Epithelial cell of esophagus (primary cell): ENCODE measurements at places on chromosomes 11 and 22.
A peak's percentile ranks its signal among the peaks of the same experiment; 100 is the strongest.

DNA sequence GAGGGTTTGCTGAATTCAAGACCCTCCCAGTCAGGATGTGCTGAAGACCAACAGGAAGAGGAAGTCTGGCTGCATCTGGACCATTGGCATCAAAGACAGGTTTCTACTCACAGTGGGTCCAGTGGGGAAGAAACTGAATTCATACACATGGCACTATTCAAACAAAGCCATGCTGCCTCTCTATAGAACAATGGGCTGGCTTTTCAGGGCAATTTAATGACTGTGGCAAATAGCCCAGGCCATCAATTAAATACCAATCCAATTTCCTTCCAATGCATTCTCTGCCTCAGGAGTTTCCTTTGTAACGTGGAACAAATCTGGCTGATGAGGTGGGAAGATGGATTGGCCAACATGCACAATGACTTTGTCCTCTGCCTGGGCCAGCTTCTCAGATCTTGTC is 98.6 kb downstream of the SEZ6L start:
- no peak for DNase-seq

- no peak for DNase-seq
Measured at GRCh38 chr11:81112718-81113117, 1620.9 kb downstream of the FAM181B start.

GRCh38 chr11:121592708-121593107 is 139.9 kb upstream of the SORL1-AS1 start:
- DNase-seq = no peak

- no peak for DNase-seq
Measured at GRCh38 chr11:76298255-76298654, 82.7 kb downstream of the THAP12 start.

DNA sequence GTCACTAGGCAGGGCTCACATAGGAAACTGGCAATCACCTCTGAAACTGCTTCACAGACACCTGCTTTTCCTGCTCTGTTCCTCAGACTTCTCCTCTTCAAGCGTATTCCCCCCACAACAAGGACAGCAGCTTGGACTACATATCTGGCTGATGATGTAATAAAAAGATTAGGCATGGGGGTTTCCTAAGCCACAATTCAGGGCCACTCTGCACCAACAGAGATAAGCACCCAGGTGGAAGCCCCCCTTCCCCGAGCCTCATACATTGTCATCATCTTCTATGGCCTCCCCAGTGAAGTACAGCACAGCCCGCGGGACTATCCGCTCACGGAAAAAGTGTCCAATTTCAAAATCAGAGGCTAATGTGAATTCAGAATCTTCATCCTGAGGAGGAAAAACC is 25.0 kb upstream of the PHLDA2 start:
- DNase-seq = peak; percentile 50

- DNase-seq = no peak
Measured at GRCh38 chr11:70915158-70915985, 337.0 kb downstream of the SHANK2 start.
